NCI-H1417 treated with DMSO at 0.1 percent for 48 hours (cell line): ENCODE measurements at places on chromosomes 6 and 20.

GRCh38 chr6:1659816-1660215, 50.1 kb downstream of the FOXC1 start:
- no peak for DNase-seq

DNA sequence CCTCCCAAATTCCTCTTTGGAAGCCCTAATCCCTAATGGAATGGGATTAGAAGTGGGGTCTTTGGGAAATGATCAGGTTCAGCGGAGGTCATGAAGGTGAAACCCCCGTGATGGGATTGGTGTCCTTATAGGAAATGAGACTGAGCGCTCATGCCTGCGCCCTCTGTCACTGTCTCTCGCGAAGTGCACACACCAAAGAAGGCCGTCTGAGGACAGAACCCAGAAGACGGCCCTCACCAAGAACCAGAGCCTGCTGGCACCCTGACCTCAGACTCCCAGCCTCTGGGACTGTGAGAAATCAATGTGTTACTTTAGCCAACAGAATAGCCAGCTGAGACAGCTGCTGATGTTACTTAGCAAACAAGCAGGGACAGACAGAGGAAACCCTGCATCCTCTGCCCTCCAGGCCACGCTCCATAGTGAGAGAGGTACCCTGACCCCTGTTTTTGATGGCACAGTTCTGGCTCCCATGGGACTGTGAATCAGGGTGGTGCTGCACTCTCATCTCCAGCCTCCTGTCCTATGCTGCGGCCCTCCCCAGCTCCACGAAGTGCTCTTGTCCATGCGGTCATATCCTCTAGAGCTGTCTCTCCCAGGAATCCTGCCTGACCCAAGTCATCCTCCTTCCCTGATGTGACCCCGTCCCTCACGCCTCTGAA, 369.3 kb downstream of the ZFAND3 start:
- no peak for DNase-seq

DNA sequence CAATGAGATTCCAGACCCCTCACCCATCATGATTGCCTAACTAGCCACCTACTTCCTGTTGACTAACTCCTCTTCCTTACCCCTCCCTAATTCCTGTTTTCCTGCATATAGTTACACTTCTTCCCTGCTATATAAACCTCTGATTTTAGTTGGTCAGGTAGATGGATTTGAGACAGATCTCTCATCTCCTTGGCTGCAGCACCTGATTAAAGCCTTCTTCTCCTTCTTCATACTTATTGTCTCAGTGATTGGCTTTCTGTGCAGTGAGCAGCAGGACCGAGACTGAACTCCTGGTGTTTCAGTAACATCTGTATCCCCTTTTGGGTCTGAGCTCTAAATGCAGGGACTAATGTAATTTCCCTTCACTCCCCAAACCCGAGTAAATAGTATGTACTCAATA, 51.7 kb upstream of the ATXN1 start:
- DNase-seq, result no peak

- no peak for DNase-seq
Observed at GRCh38 chr6:44954281-44954680, 373.8 kb upstream of the RUNX2 start.

DNA sequence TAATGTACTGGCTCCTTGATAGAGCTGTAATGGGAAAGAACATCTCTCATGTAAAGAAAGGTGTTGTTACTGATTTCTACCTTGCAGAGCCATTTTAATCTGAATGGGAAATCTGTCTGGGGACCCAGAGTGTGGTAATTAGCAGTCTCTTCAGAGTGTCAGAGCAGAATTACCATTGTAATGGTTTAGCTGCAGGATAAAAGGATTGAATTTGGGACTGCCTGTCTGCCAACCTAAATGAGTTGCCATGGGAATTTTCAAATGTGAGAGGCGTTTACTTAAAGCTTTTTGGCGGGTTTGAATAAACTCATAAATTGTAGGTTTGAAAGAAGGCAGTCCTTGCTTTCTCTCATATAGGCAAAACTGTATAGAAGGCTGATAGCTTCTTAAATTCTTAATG, 128.8 kb downstream of the QKI start:
- DNase-seq, result no peak

GRCh38 chr20:58480551-58481336, 34.5 kb downstream of the APCDD1L start:
- no peak for DNase-seq

- DNase-seq, result no peak
Observed at GRCh38 chr6:18260448-18261106, 3.8 kb downstream of the DEK start.

GRCh38 chr6:46453741-46454316, 37.4 kb downstream of the RCAN2 start:
- DNase-seq, result no peak

DNA sequence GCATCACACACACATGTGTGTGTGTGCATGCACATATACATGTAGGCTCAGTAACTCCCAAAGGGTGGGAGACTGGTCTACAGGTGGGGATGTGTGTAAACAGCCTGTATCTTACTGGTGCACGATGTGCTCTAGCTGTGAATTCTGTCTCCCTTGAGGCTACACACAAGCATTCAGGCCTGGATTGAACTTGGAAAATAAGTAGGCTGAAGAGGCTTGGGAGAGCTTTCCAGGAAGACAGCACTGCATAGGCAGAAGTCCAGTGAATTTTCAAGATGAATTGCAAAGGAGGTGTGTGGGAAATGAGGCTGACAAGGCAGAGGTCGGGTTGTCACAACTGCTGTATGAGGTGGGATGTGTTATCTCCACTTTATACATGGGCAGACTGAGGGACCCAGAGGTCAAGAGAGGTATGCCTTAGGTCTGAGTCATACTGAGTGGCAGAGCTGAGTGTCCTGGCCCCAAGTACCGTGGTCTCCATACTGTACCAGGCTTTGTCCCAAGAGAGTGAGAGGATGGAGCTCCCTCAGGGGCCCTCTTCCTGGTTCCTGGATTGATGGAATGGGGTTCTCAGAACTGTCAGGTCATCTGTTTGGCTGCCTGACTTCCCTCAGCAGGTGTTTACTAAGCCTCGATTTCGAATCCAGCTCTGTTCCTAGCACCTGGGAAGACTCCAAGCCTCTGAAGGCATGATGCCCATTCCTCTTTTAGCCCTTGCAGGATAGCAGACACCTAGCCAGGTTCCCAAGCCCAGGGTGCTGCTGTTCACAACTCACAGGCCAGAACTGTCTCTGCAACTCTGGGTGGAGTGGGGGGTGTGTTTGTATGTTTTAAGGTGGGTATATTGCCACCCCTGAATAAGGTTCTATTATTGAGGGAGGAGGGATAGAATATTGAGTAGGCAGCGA, 14.4 kb downstream of the SNPH start:
- no peak for DNase-seq

DNA sequence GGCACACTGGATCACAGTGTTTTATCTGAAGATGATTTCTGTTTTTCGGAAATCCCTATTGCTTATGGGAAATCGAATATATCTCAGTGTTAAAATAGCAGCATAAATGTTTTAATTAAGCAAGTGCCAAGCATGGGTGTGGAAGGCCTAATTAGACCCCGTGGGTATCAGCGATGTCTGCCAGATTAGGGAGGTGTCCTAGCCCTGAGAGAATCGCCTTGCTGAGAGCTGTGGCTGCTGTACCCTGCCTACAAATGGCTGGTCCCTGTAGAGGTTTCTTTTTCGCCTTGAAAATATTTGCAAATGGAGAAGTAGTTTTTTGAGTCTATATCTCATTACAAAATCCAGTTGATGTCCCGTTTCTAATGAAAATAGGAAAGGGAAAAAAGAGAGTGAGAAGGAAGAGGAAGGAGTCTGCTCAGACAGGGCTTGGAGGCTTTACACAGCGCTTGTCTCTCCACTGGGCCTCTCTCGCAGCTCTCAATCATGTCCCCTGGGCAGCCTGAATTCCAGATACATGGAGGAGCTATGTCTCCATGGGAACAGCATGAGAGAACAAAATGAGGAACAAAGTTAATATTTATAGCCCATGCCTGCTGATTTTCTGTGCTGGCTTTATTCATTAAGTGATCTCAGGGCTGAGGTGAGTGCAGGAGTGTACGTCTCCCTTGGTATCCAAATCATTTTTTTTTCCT, 35.2 kb upstream of the BCLAF1 start:
- no peak for DNase-seq

GRCh38 chr20:9838378-9839295, at the start of gene PAK5:
Gene PAK5, minus strand, starts transcription at chr20:9839076. Its CDS starts 194,748 bp downstream, at chr20:9644328.
- peak; percentile 84 for DNase-seq

DNA sequence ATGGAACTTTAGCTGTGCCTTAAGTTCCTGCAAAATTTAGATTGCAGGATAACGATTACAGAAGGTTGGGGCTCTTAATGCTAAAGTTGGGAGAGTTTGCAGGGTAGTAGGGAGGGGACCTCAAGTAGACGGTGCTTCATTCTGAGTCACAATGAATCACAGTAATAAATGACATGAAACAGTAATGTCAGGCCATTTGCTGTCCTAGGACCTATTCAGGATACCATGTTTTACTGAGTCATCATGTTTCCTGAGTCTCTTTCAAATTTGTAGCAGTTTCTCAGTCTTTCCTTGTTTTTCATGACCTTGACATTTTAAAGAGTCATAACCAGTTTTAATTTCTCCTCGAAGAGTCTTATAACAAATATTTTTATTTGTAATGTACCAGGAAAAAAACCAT, 406.9 kb upstream of the MAP3K7 start:
- no peak for DNase-seq

DNA sequence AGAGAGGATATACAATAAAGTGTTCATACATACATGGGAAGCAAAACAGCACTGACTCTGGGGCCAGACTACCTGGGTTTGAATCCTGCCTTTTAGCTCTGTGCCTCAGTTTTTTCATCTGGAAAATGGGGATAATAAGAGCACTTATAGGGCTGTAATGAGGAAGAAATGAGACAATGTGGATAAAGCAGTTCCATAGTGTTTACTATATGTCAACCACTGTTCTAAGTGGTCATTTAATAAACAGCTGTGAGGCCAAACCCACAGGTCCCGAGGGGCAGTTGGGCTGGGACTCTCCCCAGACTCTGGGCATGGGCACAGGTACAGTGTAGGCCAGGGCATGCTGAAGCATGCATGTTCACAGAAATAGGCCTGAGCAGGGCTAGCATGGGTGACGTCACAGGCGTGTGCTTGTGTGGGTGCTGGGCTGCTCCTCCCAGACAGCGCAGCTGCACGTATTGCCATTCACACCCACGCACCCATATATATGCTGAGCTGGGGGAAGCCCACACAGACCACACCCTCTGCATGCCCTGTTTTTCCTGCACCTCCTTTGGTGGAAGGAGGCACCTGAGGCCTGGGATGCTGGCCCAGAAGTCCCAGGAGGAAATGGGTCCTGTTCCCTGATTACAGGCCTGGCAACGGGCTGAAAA, 3.5 kb upstream of the PLCG1 start:
- no peak for DNase-seq

- no peak for DNase-seq
Observed at GRCh38 chr6:105257340-105257739, 77.5 kb upstream of the POPDC3 start.

DNA sequence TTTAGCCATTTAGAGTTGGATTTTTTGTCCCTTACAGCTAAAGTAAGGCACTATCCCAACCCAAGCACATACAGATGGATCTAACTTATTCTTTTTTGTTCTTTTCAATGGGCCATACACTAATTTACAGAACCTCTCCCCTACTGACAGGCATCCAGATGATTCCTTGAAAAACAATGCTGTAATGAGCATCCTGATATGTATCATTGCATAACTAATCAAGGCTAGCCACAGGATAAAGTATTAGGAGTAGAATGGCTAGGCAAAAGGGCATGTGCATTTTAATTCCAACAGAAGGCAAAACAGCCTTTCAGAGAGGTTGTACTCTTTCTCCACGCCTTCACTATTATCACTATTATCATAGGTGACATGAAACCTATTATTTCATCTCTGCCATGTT, 54.1 kb downstream of the ELOVL5 start:
- DNase-seq, result no peak

GRCh38 chr20:43904827-43905177, 9.8 kb upstream of the TOX2 start:
- no peak for DNase-seq

GRCh38 chr6:2266031-2266795, 20.8 kb upstream of the GMDS start:
- DNase-seq, result no peak

DNA sequence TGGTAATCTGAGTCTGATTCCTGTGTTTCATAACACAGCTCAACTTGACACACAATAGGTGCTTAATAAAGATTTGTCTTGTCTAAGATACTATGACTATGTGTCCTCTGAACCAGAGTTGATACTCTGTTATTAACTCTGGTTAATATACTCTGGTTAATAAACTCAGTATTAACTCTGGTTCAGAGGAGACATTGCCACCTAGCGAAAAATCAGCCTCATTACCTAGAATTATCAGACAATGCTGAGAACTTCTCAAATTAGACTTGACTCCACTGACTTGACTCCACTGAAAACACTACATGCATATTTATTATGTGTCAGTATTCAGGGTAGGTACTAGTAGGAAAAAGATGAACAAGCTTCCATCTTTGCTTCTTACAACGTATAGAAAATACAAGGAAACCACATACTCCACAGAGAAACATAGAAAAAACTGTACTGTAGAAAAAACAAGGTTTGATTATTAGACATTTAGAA, 73.9 kb downstream of the AHI1 start:
- DNase-seq, result peak; percentile 49

DNA sequence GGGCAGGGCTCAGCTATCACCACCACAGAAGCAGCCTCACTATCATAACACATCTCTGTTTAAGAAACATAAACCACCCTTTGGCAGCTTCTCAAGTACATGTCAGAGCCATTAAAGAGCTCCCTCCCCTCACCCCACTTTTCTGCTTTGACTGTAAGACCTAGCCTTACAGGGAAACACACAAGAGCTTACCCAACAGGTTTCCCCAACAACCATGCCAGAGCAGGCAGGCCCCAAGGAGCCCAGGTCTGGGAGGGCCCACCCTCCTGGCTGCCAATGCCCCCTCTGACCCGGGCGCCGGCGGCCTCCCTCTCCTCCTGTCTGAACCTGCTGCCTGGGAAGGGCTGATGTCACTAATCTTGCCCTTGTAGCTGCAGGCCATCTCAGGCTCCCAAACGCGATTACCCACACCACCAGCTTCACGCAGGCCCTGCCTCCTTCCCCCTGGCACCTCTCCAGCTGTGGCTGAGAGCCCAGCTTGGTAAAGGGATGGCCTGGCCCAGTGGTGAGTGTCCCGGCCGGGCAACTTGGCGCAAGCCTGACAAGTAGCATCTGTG, 402.0 kb downstream of the MAFB start:
- DNase-seq, result no peak

DNA sequence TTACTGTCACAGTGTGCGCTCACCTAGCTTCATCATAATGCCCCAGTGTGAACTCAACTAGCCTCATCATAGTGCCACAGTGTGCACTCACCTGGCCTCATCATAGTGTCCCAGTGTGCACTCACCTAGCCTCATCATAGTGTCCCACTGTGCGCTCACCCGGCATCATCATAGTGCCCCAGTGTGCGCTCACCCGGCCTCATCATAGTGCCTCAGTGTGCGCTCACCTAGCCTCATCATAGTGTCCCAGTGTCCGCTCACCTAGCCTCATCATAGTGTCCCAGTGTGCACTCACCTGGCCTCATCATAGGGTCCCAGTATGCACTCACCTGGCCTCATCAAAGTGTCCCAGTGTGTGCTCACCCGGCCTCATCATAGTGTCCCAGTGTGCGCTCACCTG, 10.6 kb downstream of the TMEM242 start:
- no peak for DNase-seq
